ENCODE measurements at places on chromosomes 4 and X.

DNA sequence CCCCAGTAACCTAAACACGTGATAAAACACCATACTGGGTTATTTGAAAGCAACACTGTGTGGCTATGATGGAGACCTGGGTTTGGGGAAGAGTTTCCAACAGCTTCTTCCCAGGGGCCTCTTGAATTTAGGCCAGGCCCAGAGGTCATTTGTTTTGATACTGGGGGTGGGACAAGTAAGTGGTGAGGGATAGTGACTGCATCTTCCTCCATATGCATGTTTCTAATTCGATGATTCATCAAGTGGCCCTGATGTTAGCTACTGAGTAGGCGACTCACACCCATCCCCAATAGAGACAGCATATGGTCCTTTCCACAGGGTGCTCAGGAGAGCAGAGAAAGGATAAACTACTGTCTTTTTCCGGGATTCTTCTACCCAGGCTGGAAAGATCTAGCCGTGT is 2.7 kb downstream of the NDP start:
- DNase-seq, result no peak

GRCh38 chr4:52869196-52869595 is 7.1 kb downstream of the RASL11B start:
- no peak for DNase-seq

- DNase-seq, result no peak
Observed at GRCh38 chr4:78439328-78439727, 112.2 kb upstream of the ANXA3 start.

DNA sequence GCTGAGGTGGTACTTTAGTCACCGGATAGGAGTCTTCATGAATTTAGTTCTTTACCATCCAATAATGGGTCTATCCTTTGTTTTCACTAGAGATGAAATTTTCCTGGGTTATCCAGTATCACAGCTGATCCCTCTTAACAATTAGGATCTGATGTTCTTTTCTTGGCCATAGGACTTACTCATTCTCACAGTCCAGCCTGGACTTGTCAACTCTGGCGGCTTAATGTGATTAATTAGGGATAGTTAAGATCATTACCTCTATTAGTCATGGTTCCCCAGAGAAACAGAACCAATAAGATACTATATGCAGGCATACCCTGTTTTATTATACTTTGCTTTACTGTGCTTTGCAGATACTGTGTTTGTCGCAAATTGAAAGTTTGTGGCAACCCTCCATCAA is 272.7 kb upstream of the FAT4 start:
- DNase-seq, result no peak

DNA sequence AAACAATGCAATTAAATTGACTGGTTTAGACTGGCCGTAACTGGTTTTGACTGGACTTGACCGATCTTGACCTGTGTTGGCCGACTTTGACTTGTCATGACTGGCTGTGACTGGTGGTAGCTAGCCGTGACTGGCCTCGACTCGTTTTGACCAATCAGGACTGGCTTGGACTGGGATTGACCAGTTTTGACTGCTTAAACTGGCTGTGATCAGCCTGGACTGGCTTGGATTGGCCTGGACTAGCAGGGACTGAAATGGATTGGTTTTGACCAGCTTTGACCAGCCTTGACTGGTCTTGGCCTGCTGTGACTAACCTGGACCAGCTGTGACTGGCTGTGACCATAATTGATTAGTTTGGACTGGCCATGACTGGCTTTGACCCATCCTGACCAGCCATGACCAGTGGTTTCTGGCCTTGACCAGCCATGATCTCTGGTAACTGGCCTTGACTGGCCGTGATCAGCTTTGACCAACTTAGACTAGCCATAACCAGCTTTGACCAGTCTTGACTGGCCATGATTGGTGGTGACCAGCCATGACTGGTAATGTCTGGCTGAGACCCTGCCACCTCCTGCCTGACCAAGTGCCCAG is 13.1 kb downstream of the SUV39H1 start:
- DNase-seq, result no peak

DNA sequence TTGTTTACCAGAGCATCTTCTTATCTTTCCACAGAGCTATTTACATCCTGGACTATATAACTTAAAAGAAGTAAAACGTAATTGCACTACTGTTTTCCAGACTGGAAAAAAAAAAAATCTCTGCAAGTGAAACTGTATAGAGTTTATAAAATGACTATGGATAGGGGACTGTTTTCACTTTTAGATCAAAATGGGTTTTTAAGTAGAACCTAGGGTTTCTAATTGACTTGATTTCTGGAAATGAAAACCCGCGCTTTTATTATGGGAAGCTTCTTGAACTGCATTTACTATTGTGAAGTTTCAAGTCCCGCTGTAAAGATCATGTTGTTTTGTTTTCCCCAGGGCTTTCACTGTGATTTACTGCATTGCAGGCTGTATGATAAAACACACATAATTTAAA is 162.7 kb downstream of the STIM2 start:
- DNase-seq, result no peak

- DNase-seq, result no peak
Observed at GRCh38 chr4:164177153-164177552, 576.8 kb upstream of the SMIM31 start.

DNA sequence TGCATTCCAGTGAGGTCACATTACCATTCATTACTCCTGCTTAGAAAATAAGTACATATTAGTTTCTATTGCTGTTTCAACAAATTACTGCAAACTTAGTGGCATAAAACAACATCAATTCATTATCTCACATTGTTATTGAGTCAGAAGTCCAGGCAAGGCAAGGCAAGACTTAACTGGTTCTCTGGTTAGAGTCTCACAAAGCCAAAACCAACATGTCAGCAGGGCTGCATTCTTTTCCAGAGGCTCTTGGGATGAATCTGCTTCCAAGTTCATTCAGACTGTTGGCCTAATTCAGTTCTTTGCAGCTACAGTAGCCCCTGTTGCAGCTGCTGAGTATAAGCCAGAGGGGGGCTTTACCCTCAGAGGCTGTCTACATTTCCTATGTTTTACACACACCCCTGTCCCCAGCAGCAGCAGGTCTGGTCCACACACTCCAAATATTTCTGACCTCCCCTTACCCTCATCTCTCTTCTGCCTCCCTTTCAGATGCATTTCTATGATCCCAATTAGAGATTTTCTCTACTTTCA is 892.1 kb upstream of the EPHA5 start:
- DNase-seq, result no peak

- DNase-seq, result no peak
Observed at GRCh38 chr4:26082565-26082964, 168.5 kb downstream of the SMIM20 start.

DNA sequence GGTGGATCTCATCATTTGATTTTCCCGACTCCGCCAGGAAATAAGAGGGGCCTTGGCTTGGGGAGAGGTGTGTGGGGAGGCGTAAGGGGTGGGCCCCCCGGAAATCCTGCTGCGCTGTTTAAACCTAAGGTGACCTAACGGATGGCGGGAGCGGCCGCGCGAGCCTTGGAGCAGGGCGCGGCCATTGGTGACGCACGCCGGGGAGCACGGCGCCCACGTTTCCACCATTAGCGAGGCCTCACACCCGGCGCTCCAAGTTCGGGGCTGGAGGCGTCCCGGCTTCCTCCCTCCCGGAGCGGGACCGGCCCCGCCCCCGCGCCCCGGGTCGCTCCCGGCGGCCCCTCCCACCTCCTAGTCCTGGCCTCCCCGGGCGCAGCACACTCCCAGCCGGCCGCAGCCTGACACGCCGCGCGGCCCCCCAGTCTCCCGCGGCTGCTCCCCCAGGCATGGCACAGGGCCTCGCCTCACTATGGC is at the start of gene SMS:
SMS (plus strand) TSS at position 354 of the 474 bp plus-strand sequence; CDS start at position 470, 116 bp downstream.
- peak; percentile 35 for DNase-seq

- no peak for DNase-seq
Observed at GRCh38 chr4:25449270-25449669, 72.2 kb downstream of the ANAPC4 start.

- no peak for DNase-seq
Observed at GRCh38 chr4:1137063-1137776, 23.9 kb upstream of the RNF212 start.

DNA sequence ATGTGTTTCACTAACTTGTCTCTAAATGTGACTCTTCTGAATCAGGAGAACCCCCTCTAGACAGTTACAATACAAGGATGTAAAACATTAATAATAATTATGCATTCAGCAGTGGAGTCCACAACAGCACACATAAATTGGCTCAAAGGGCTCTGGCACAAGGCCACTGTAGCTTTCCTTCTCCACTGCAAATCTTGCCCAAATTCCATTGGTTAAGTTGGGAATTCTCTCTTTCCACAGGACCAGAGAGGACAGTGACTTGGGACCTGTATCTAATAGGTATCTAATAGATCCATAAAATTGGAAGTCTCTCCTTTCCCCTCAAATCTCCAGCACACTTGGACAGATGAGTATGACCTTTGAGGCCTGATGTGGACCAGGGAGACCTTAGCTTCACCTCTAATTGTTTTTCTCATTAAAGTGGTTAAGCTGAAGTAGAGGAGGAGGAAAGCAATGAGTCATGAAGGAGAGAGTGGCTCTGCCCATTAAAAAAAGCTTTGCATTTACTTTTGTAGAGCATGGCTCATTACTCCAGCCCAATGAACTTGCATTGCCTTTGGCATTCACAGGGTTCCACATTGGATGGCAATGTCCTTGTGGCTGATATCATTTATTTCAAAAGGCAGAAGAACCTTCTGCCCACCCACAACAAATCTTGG is 72.3 kb upstream of the SH3RF1 start:
- no peak for DNase-seq

DNA sequence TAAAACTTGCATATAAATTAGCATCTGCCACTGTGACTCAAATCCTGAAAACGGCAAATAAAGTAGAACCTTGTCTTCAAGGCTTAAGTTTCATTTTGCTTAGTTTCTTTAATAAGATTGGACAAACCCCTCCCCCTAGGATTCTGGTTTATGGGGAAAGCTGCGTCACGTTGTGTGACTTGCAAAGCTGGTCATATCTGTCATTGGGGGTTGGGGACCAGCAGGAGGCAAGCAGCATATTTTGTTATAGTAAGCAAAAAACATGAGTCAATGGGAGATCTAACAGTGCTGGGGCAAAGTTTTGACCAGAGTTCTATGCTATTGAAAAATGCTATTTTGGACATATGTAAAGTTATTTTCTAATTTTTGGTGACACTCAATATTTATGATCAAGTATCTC is 407.3 kb downstream of the PCDH18 start:
- DNase-seq, result no peak

GRCh38 chr4:42865572-42866189 is 26.8 kb upstream of the GRXCR1 start:
- peak; percentile 6 for DNase-seq

GRCh38 chrX:47576021-47576898 is 6.0 kb upstream of the TIMP1 start:
- DNase-seq, result no peak

GRCh38 chr4:647481-647880 is 22.1 kb downstream of the PDE6B start:
- DNase-seq, result no peak

- no peak for DNase-seq
Observed at GRCh38 chr4:23923840-23924239, 34.0 kb upstream of the PPARGC1A start.

DNA sequence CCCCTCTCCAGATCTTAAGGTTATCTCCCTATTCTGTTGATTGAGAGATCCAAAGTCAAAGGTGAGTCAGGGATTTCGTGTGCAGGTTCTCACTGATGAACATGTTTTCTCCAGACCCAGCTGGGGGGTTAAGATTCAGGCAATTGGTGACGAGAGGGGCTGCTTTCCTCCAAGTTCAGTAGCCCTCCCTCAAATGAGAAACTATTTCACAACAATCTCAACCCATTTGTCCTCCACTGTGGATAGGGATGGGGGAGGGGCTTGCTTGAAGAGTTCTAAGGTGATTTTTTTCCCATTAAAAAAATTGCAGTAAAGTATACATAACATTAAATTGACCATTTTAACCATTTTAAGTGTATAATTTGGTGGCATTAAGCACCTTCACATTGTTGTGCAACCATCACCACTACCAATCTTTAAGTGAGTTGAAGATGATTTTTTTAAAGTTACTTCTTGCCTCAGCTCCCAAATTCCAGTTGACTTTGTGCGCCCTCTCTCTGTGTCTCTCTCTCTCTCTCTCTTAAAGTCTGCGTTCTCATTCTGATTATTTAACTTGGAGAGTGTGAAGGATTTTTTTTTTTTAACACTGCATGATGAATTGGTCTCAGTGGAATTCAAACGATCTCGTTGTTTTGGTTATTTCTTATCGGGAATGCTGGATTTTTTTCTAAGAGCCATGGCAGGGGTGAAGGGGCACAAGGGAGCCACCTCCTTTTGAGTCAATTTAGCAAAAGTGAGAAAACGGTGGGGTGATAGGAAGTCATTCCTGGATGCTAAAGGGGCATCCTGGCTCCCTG is 175.9 kb downstream of the SHROOM3 start:
- no peak for DNase-seq

- no peak for DNase-seq
Observed at GRCh38 chr4:40621229-40621591, 8.5 kb downstream of the RBM47 start.

DNA sequence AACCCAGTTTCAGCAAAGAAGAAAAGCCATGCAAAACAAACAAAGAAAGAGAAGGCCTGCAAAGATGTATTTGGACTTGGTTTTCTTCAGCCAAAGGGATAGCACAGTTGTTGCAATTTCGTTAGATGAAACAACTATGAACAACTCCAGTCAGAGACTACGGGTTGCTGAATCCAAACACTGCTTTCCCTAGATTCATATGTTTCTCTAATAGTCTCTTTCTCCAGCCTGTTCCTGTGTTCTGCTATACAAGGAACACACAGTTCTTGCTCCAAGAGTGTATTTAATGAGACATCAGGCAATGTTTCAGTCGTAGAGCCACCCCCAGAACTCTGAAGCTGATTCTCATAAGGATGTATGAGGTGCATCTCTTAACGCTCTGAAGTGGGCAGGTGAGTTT is 162.5 kb upstream of the TBL1X start:
- DNase-seq, result no peak

GRCh38 chr4:173486714-173487392 is 43.2 kb downstream of the HAND2 start:
- no peak for DNase-seq

DNA sequence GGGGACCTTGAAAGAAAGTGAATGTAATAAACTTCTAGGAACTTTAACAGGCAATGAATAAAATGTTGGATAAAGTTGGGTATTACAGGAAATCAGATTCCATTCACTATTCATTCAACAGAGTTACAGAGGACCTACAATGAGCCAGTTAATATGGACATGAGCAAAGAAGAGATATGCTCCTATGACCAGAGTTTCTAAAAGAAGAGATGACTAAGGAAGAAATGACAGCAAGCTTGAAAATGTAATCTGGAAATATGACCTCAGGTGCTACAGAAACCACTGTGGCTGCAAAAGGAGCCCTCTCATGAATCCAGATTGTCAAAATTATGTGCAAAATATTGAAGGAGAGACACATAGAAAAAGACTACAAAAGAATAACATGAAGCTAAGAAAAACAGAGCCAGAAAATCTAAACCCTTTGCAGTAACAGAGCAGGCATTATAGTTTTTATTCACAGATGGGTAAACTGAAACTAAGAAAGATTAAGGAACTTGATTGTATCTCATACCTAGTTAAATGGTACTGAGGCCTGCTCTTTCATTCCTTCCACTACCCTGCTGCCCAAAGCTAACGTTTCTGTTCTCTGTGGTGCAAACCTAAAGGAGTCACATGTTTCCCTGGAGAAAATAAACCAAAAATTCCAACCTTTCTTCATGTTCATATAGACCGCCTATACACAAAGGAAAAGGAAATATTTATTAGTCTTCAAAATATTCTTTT is 378.3 kb downstream of the GBA3 start:
- DNase-seq, result no peak

- no peak for DNase-seq
Observed at GRCh38 chrX:39852491-39852890, 245.3 kb downstream of the BCOR start.

GRCh38 chr4:48791313-48791712 is 11.2 kb upstream of the FRYL start:
- DNase-seq, result no peak

- DNase-seq, result no peak
Observed at GRCh38 chr4:31187979-31188378, 467.8 kb downstream of the PCDH7 start.
